ENCODE measurements at places on chromosomes 6 and 20.

- no peak for DNase-seq
Observed at GRCh38 chr20:57536771-57537724, 12.1 kb upstream of the CTCFL start.

DNA sequence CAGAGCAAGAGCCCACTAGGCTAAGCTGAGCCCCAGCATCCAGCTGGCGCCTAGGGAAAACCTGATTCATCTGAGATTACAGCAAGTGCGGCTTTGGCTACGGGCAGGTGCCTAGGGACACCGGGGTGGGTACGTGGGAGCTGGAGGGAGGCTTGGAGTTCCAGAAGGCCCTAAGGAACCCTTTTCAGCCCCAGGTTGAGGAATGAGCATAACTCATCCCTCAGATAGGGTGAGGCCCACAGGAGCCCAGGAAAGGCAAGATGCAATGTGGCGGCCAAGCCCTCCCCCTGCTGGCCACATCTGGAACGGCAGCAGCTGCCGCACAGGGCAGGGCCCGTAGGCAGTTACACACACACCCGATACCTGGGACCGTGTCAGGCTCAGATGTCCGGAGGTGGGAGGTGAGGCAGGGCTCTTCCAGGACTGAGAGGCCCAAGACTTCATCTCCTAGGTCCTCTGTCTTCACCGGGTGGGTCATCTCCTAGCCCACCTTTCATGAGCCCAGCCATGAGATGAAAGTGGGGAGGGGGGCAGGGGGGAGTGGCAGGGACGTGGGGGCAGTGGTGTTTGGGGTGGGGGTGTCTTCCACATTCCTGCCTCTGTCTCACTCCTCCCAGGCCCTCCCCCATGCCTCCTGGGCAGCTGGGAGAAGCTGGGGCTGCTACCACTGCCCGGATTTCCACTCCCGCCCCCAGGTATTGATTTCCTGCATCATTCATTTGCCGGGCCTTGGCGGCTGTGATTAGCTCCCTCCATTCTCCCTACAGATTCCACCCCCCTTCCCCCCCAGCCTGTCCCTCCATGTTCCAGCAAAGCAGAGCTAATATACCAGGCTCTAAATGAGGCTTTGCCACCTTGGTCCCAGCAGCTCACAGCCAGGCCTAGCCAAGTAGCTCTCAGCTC, 5.5 kb downstream of the MDGA1 start:
- peak; percentile 62 for DNase-seq

DNA sequence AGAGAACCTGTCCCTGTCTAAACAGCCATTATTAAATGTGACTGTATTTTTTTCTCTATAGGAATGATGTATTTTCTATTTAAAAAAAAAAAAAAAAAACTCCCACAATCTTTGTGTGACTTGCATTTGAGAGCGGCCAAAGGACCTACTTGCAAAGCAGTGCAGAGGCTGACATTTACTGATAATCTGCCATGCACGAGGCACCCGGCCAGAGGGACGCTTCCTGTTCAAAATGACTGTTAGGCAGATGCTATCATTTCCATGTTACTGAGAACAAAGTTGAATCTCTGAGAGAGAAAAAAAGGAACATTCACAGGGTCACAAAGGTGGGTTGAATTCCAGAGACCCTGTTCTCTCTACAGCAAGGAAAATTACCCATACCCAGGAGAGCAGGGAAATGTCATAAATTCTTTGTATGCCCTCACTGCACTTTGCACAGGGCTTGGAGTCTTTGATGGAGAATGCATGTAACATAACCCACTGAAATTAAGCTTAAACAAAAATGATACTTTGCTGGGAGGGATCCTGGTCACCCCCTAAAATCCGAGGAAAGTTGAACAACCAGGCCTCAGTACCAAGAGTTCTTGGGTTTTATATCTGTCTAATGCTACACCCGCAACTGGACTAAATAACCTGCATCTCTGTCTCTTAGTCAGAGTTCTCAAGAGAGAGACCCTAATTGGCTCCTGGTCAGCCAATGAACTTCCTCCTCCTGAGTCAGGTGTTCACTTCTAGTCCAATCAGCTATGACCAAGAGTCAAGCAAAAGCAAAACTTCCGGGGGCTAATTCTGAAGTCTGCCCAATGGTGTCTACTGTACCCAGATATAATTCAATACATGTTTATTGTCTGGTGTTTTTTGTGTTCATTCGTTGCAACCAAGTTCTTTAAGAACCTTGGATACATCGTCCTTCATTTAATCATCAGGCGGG, 61.2 kb downstream of the GCLC start:
- DNase-seq, result peak; percentile 95

DNA sequence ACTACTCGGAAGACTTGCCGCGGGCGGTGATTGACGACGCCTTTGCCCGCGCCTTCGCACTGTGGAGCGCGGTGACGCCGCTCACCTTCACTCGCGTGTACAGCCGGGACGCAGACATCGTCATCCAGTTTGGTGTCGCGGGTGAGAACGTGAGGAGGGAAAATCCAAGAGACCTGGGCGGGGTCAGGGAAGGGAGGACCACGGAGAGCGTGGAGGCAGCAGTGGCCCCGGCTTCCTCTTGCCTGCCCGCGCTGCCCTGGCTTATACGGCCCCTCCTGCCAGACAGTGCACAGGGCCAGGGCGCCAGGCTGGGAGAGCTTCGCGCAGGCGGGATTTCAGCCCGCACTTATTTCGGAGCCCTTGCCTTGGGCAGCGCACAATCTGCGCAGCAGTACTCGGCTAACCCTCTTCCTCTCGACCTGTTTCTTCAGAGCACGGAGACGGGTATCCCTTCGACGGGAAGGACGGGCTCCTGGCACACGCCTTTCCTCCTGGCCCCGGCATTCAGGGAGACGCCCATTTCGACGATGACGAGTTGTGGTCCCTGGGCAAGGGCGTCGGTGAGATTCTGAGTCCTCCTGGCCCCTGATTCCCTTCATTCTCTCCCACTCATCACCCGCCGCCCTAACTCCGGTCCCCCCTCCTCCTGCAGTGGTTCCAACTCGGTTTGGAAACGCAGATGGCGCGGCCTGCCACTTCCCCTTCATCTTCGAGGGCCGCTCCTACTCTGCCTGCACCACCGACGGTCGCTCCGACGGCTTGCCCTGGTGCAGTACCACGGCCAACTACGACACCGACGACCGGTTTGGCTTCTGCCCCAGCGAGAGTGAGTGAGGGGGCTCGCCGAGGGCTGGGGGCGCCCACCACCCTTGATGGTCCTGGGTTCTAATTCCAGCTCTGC, 2.0 kb downstream of the MMP9 start:
- no peak for DNase-seq

GRCh38 chr20:31822421-31823330, 3.5 kb downstream of the MYLK2 start:
- peak; percentile 69 for DNase-seq

- DNase-seq, result no peak
Observed at GRCh38 chr6:29981211-29981812, 39.0 kb downstream of the HLA-A start.

DNA sequence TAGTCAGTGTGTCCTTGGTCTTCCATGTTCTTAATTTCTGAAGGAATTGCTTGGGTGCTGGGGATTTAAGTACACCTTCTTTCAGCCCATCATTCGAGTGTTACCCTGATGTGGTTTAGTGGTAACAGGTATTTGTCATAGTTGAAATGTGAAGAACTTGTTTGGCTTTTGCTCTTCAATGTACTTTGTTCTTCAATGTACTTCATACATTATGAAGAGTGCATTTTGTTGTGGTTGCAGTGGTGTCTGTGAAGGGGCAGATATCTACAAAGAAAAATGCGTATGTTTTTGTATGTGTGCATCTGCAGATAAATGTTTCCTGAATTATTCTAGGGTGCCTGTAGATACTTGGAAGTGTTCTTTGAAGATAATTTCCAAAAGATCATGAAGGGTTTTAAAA, 111.2 kb upstream of the SUPT3H start:
- peak; percentile 31 for DNase-seq

DNA sequence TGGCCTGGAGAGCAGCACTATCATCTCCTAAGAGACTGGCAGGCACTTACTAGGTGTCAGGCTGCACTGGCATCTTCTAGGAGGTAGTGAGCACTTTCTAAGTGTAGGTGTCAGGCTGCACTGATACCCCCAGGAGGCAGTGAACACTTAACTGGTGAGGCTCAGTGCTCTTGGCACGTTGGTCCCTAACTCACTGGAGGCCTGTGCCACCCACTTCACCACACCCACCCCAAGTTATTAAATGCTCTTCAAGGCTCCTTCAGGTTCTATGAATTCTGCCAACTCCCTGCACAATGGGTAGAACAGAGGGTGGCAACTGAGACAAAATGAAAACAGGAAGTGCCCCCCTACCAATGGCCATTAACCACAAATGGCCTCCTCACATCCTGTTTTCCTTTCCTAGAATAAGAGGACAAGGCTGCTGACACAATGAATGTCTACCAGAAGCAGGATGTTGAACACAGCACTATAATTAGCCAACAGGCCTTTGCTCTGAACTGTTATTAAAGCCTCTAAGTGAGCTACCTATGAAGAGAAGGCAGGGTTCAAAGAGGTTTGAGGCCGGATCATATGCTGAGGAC, 29.4 kb downstream of the NCOA5 start:
- DNase-seq, result peak; percentile 20

GRCh38 chr6:169778646-169779045, 27.2 kb downstream of the ERMARD start:
- no peak for DNase-seq

GRCh38 chr6:139030228-139030963, 1.9 kb downstream of the ABRACL start:
- peak; percentile 64 for DNase-seq

GRCh38 chr20:19589787-19590362, 168.2 kb upstream of the RIN2 start:
- no peak for DNase-seq

GRCh38 chr6:137652961-137653705, 158.9 kb upstream of the OLIG3 start:
- DNase-seq, result no peak

GRCh38 chr20:52025938-52026337, 165.6 kb downstream of the ZFP64 start:
- DNase-seq, result no peak

DNA sequence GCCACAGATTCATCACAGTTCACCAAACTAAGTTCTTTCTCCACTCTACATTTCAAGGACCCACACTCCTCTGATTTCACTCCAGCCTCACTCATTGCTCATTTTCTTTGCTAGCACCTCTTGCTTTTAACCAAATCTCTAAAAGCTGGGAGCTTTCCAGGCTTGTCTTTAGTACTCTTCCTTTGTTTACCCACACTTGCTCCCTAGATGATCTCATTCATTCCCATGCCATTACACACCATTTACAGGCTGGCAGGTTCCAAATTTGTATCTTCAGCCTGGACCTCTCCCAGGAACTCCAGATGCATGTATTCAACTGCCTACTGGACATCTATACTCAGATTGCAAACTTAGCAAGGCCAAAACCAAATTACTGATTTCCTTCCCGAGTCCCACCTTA, 5.3 kb upstream of the GUCA1B start:
- DNase-seq, result no peak

- DNase-seq, result no peak
Observed at GRCh38 chr6:36436466-36436865, 6.2 kb downstream of the PXT1 start.

GRCh38 chr6:18039481-18039880, 52.0 kb upstream of the KIF13A start:
- no peak for DNase-seq

DNA sequence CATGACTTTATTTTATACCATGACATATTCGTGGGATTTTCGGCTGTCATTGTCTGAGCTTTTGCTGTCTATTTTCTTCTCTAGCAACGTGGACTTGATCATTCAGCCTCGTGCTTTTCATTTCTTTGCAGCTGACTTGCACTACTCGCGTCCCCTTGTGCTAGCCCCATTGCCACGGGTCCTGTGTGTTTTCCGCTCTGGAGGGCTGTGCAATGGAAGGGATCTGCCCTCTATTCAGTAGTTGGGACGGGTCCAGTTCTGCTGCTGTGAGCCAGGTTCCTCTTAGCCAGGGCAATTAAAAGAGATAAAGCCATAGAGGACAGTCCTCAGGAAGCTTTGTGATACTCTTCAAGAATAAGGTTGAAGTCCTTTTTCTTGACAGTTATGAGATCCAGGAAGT, 17.6 kb downstream of the NEDD9 start:
- DNase-seq, result no peak

GRCh38 chr6:25034431-25034921, 98.7 kb upstream of the RIPOR2 start:
- DNase-seq, result no peak

DNA sequence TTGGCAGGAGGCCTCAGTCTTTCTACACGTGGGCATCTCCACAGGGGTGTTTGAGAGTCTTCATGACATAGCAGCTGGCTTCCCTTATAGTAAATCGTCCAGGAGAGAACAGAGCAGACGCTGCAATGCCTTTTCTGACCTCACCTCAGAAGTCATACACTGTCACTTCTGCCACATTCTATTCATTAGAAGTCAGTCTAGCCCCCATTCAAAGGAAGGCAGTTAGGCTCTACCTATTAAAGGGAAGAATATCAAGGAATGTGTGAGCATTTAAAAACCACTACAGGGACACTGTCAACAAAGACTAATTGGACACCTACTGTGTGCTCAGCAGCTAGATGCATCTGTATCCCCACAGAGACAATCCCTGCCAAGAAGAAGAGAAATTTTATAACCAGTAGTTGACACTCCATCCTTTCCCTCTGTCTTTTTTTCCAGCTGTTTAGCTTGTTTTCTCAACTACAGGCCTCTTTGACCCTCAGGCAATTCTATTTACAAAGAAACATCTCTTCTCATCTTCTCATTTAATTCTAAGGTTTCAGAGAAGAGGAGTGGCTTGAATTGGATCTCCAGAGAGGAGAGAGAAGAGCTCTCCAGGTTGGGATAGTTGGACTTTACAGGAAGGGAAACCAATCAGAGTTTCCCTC, 18.6 kb downstream of the ARMC12 start:
- DNase-seq, result no peak
